ENCODE measurements at places on chromosomes 12 and 14.

GRCh38 chr14:103108749-103109207 is 14.3 kb downstream of the EXOC3L4 start:
- DNase-seq, result no peak

- peak; percentile 19 for DNase-seq
These were observed 1.6 kb downstream of the SUDS3 start for GRCh38 chr12:118377884-118378470.

GRCh38 chr14:84674636-84675035 is 855.3 kb upstream of the FLRT2 start:
- no peak for DNase-seq

DNA sequence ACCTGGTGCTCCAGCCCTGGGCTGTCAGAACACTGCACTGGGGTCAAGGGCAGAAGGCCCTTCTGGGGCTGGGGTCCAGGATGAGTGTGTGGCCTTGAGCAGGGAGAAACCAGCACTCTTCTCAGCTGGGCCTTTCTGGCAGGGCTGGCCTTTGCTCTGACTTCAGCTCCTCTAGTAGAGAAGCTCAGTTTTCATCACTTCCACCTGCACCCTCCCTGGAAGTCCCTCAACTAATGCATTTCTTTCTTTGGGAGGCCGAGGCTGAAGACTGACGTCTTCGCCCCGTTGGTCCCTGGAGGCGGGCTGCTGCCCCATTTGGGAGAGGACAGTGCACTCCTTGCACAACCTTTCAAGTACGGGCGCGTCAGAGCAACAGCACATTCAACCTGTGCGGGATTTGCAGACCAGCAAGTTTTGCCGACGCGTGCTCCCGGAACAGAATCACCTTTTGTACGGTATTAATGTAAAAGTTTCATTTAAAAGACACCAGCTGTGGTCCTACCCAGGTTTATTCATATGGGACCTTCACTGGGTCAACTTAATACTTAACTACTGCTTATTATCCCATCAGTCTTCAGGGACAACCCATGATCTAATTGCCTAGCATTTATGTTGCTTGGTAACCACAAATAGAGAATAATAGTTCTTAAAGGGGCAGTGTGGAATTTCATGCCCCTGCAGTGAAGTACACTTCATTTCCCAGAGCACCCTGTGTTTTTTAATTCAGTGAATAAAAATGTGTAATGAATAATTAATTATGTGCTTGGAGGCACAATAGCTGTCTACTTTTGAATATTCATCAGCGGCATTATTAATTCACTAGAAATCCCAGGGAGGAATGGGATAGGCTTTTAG is 134.8 kb upstream of the VRK1 start:
- DNase-seq, result no peak

- DNase-seq, result no peak
These were observed 1268.2 kb upstream of the TMEM132C start for GRCh38 chr12:126998747-126999285.

DNA sequence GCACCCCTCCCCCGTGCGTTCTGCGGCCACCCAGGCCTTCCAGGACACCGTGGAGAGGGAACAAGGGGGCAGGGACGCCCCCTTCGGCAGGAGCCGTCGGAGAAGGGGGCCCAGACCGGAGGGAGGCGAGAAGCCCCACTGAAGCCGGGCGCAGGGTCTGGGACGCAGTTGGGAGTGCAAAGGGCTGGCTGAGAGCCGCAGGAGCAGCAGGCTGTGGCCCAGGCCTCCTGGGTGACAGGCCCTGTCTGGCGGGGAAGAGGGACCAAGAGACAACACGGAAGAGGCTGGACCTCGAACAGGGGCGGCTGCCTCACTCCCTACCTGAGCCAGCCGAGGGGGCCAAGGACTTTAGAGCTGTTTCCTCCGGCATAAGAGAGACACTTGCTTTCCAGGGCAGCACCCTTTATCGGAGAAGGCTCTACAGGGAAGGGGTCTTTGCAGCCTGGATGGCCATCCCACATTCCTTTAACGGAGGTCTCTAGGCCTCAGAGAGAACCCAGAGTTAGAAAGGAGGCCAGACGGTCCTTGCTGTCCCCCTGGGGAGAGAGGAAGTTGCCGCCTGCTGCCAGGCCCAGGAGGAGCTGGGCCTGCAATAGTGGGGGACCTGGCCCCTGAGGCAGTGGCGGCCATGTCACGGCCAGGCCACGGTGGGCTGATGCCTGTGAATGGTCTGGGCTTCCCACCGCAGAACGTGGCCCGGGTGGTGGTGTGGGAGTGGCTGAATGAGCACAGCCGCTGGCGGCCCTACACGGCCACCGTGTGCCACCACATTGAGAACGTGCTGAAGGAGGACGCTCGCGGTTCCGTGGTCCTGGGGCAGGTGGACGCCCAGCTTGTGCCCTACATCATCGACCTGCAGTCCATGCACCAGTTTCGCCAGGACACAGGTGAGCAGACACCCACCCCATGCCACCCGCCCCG is 1.3 kb downstream of the DTX1 start:
- DNase-seq, result no peak

DNA sequence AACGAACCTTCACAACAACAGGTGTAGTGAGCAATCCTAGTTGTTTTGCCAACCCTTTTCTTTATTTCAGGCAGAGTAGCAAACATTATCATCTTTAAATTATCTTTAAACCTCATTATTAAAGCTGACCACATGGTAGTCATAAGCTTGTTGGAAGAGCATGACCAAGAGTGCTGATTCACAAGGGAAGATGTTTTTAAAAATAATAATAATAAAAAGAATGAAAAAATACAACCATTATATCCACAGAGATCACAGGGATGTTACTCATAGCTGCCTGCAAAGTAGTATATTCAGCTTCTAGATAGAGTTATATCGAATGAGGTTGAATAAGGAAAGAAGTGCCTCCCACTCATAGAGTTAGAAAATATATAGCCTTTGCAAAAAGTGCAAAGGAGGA is 101.0 kb upstream of the FLRT2 start:
- DNase-seq, result no peak

GRCh38 chr14:22380571-22381407 is 208.2 kb downstream of the DAD1 start:
- DNase-seq, result no peak

DNA sequence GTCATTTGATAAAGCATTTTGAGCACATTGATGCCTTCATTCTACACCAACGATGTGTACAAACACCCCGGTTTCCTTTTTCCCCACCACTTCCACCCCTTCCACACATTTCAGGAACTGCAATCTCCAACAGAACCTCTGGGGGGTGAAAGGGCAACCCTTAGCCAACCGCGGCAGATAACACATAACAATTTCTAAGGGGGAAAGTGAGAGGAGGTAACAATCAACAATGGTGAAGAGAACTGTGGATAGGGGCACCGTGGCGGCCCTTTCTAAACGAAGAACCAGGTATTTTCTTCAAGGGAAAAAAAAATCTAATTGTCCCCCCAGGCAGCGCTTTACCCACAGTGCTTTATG is 1.1 kb downstream of the KITLG start:
- DNase-seq, result peak; percentile 23

DNA sequence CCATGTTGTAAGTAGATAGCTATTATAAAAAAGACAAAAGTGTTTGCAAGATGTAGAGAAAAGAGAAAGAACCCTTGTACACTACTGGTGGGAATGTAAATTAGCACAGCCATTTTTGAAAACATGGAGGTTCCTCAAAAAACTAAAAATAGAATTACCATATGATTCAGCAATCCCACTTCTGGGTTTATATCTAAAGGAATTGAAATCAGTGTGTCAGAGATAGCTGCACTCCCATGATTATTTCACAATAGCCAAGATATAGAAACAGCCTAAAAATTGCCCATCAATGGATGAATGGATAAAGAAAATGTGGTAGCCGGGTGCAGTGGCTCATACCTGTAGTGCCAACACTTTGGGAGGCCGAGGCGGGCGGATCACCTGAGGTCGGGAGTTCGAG is 9.2 kb downstream of the PSMC6 start:
- DNase-seq, result no peak

- no peak for DNase-seq
These were observed 73.8 kb downstream of the KCNK10 start for GRCh38 chr14:88249266-88249665.

DNA sequence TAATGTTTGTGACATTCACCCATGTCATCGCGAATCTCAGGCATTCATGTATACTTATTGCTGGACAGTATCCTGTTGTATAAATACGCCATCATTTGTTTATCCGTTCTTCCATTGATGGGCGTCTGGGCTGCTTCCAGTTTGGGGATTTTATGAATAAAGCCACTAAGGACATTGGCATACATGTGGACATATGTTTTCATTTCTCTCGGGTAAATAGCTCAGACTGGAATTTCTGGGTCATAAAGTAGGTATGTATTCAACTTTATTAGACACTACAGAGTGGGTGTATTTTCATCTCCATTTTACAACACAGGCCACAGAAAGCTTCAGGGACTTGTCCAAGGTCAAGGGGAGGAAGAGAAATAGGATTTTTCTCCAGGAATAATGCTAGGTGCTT is 48.9 kb downstream of the HRK start:
- DNase-seq, result no peak

- no peak for DNase-seq
These were observed 49.2 kb upstream of the SSTR1 start for GRCh38 chr14:38158468-38158867.

- DNase-seq, result no peak
These were observed 4.5 kb downstream of the SELPLG start for GRCh38 chr12:108629151-108629550.

GRCh38 chr12:13992585-13992984 is 11.2 kb upstream of the GRIN2B start:
- no peak for DNase-seq

DNA sequence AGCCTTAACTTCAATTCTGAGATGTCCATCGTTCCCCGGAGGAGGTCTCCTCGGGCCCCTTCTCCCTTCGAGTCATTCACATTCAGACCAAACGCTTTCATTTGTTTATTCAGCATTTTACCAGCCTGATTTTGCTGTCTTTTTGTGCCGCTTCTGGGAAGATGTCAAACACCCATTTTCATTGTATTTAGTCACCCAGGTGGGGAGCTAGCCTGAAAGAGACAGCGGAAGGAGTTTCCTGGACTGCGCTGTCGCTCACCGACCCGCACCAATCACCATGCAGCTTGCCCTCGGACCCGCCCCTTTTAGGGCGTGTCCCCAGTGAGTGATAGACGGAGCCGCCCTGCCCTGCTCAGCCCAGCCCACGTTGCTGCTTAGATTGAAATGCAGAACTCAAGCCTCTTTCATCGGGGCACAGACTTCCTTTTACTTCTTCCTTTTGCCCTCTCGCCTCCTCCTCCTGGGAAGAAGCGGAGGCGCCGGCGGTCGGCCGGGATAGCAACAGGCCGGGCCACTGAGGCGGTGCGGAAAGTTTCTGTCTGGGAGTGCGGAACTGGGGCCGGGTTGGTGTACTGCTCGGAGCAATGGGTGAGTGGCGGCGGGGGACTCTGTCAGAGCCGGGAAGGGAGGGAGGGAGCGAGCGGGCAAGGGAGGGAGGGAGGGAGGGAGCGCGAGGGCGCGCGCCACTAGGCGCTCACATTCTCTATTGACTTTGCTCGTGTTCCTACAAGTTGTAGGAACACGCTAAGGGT is at the start of gene PAX9:
Gene PAX9 (plus strand): TSS at position 355 of the 752 bp plus-strand sequence. CDS start 230 bp downstream, at position 585.
- peak; percentile 99 for DNase-seq

GRCh38 chr12:2495417-2496112 is 299.2 kb upstream of the FKBP4 start:
- DNase-seq, result no peak

DNA sequence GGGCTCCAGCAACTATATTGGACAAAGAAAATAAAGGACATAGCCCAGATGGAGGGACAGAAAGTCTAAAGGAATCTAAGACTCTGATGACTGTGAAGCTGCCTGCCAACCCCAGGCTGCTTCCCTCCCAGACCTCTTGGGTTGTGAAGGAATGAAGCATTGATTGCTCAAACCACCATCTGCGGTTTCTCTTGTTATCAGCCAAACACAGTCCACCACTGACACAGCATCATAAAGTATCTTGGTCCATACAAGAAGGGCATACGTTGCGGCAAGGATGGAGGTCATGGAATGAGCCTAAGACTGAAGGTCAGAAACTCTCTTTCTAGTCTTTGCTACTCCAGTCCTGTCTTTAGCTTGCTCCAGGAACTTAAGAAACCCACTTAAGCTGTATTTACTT is 58.5 kb upstream of the PLXNC1 start:
- DNase-seq, result no peak

GRCh38 chr12:97575403-97576193 is 113.0 kb downstream of the RMST start:
- DNase-seq, result no peak

- DNase-seq, result no peak
These were observed 60.1 kb upstream of the RIMBP2 start for GRCh38 chr12:130775953-130776856.

DNA sequence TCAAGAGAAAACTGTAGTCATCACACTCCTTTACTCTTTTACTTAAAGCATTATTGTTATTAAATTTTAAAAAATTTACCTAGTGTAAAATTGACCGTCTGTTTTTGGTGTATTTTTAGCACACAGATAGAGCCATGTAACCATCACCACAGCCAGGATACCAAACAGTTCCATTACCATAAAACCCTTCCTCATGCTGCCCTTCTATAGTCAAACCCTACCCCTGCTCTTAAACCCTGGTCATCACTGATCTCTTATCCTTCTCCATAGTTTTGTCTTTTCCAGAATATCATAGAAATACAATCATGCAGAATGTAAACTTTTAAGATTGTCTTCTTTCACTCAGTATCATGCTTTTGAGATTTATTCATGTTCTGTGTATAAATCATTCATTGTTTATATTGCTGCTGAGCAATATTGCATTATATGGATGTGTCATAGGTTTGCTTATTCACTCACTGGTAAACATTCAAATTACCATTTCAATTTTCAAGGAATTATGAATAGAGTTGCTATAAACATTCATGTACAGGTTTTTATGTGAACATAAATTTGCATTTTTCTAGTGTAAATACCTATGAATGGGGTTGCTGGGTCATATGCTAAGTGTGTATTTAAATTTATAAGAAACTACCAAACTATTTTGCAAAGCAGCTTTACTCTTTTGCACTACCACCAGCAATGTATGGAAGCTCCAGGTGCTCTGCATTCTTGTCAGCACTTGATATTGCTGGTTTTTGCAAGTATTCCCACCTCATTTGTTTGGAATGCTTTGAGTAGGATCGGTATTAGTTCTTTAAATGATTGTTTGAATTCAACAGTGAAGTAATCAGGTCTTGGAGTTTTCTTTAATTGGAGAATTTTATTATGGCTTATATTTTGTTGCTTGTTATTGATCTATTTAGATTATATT is 125.5 kb downstream of the LMNTD1 start:
- no peak for DNase-seq

DNA sequence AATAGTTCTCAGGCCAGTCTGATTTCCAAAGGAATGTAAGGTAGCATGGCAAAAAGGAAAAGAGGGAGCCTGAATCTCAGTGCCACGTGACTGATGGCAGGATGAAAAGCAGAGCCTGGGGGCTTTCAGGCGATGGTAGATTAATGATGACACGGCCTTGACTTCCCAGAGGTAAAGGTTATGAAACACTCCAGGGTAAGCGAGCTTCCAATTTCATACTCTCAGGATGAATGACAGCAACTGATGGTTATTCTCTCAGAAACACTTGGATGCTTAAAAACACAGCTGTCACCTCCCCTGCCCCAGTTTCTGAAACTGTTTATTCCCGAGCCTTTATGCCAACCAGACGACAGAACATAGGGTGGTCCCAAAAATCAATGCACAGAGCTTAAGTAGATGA is 28.8 kb downstream of the GDF11 start:
- DNase-seq, result no peak
